IPS DF 6.9 (cell line): ENCODE measurements at places on chromosomes 12 and 14.

DNA sequence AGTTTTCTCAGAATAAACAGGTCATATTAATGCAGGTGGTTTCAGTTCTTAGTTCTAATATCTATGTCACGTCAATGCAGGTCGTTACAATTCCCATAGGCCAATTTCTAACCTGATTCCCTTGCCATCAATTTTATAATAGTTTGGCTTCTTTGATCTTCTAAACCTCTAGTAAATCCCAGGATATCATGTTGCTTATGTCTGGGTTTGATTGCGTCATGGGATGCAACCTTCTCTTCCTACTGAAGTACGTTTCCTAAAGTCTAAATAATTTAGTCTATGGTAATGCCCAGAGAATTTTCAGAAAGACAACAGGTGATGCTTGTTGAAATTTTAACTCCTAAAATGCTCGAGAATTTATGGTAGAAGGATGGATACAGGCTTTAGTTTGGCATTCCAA is 19.2 kb downstream of the TAS2R7 start:
- DNase-seq: no peak

DNA sequence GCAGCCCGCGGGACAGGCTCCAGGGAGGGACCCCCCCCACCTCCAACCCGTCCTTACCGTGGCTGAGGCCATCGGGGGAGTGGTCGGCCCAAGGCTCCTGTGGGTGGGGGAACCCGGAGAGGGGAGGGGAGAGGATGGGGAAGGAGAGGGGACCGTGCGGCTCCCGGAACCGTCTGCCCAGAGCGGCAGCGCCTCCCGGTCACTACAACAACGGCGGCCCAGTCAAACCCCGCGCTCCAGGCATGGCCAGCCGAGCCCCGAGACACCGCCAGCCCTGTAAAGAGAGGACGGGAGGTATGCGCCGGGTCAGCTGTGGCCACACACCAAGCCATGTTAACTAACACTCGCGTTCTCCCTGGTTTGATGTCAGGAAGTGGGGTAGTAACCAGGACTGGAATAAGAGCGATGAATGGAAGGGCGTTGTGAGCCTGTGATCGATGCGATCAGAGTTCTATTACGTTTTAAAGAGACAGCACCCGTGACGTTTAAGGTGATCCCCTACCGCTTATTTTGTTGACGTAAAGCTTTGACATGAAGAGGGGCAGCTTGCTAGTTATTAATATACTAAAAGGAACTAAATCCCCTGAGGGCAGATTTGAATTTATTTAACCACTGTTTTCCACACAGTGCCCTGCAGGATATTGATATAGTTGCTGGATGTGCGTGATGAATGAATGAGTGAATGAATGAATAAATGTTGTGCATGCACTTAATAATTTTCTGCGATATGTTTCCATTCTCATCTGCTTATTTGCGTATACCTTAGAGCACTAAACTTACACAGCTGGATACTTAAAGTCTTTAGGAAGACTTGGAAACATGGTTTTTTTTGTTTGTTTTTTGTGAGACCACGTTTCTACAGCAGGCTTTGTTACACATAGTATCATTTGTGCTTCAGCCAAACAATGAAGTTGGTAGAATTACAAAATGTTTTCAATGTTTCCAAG is at the start of gene POC1B:
Gene POC1B (minus strand): TSS at position 224 of the 947 bp plus-strand sequence. CDS start 152 bp downstream, at position 72.
- no peak for DNase-seq

DNA sequence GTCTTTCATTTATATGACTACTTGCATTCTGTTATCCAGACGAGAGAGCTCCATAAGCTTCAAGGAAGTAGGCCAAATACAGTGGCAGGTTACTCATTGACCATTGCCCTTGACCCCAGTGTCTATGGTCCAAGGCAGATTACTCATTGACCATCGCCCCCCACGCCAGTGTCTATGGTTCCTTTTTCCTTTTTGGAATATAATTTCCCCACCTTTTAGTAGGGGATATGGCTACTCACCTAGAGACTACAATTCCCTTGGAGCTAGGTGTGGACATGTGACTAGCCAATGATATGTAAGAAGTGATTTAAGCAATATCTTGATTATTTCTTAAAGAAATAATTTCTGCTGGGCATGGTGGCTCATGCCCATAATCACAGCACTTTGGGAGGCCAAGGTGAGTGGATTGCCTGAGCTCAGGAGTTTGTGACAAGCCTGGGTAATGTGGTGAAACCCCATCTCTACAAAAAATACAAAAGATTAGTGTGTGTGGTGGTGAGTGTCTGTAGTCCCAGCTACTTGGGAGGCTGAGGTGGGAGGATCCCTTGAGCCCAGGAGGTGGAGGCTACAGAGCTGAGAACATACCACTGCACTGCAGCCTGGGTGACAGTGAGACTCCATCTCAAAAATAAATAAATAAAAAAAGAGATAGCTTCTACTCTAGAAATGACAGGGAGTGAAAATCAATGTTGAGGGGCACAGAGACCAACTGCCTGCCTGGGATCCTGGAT is 32.6 kb downstream of the SIX4 start:
- no peak for DNase-seq

- DNase-seq: no peak
Observed at GRCh38 chr12:101027200-101027599, 182.8 kb downstream of the SLC5A8 start.
